Left ventricle myocardium inferior (tissue), 1 donor: ENCODE measurements at places on chromosomes 16 and 17. TPM values are rescaled to one million over a fixed set of nuclear protein-coding genes. Genes with fewer than 3 reads are reported as not detected.

Gene CA5A
- not detected for total RNA-seq

Gene MYH1
- 0.14 TPM for total RNA-seq

Gene PSME3IP1
- 56.3 TPM for total RNA-seq

- DNase-seq: no peak
Measured at GRCh38 chr17:66675991-66676371, 158.9 kb upstream of the CACNG5 start.

- no peak for DNase-seq
Measured at GRCh38 chr17:35875072-35875799, 4.9 kb downstream of the CCL5 start.

GRCh38 chr16:1279945-1280589 lies 24.2 kb downstream of the TPSD1 start:
- no peak for DNase-seq

- no peak for DNase-seq
Measured at GRCh38 chr17:75888484-75888883, 8.3 kb downstream of the TRIM65 start.

- no peak for DNase-seq
Measured at GRCh38 chr17:41402161-41402560, 4.8 kb upstream of the KRT31 start.

GRCh38 chr16:82699711-82700495 lies 73.1 kb downstream of the CDH13 start:
- no peak for DNase-seq

- DNase-seq: no peak
Measured at GRCh38 chr17:17931159-17931558, 41.0 kb downstream of the TOM1L2 start.

GRCh38 chr16:24568392-24568791 lies 29.0 kb downstream of the RBBP6 start:
- no peak for DNase-seq
